Stimulated activated CD8-positive, alpha-beta memory T cell treated with anti-CD3 and anti-CD28 coated beads, Interleukin-15, amount 100 ng/mL, for 24 hours (primary cell): ENCODE measurements at places on chromosomes 2 and 18.

DNA sequence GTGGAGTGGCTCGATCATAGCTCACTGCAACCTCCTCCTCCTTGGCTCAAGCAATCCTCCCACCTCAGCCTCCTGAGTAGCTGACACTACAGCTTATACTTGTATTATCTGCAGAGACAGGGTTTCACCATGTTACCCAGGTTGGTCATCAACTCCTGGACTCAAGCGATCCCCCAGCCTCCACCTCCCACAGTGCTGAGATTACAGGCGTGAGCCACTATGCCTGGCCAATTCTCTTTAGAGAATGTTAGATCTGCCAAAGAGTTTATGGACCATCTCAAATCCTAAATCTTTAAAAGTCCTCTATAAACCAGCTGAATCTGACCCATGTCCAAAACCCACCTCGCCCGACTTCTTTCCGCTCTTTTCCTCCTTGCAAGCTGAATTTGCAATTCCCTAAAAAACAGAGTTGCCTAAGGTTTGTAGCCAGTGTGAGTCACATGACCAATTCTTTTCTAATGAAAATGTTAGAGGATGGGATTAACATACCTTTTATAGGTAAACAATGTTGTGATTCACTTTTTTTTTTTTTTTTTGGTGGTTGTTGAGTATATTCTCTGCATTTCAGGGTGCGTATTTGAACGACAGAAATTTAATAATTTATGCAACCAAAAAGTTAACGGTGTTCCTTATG lies 2.4 kb upstream of the PMAIP1 start:
- no peak for DNase-seq

GRCh38 chr2:31957354-31958139 lies 53.3 kb downstream of the MEMO1 start:
- DNase-seq = no peak

- DNase-seq = no peak
Measured at GRCh38 chr18:3209859-3210569, 9.8 kb downstream of the MYOM1 start.

- no peak for DNase-seq
Measured at GRCh38 chr2:84801811-84802210, 79.1 kb downstream of the TRABD2A start.

DNA sequence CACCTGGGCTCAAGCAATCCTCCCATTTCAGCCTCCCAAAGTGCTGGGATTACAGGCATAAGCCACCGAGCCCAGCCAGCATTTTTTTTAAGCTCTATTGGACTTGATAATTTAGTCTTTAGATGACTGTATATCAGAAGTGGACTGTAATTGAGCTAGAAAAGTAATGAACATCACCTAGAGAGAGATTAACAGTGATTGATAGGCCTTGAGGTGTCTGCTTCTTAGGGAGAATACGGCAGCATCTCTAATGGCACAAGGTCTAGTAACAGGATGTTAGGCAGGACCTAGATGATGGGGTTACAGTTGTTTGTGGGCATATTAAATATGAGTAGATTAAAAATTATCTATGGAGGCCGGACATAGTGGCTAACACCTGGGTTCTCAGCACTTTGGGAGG lies 17.7 kb upstream of the UGGT1 start:
- no peak for DNase-seq

DNA sequence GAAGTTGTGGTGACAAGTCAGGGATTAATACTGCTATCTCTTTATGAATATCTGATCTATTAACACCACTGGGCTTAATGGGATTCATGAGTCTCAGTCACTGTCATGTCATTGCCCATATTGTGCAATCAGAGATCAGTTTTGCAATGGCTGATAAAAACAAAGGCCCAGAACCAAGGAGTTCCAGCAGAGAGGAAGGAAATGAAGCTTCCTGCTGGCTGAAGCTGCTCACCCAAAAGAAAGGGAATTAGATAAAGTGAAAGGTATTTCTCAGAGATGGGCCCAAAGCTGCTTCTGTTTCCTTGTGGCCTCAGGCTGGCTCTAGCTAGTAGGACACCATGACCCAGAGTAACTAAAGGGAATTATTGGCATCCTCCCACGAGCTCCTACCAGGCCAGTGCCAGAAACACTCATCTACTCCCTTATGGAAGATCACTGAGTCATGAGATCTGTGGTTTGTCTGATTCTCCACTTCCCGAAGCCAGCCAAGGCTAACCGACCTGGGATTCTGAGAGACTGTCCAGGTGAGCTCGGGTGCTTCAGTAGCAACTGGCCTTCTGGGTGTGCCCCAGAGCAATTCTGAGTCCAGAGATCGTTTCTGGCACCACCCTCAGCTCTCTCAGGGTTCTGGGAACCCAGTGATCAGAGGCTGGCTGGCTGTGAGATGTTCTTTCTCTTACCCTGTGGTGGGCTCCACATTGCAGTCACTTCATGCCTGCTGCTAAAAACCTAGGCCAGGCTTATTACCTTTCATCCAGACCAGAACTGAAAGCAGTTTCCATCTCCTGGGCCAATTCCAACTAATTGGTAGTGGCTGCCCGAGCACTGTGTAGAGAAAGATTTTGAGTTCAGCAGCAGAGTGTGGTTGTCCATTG lies 129.5 kb upstream of the PELI1 start:
- DNase-seq = no peak

DNA sequence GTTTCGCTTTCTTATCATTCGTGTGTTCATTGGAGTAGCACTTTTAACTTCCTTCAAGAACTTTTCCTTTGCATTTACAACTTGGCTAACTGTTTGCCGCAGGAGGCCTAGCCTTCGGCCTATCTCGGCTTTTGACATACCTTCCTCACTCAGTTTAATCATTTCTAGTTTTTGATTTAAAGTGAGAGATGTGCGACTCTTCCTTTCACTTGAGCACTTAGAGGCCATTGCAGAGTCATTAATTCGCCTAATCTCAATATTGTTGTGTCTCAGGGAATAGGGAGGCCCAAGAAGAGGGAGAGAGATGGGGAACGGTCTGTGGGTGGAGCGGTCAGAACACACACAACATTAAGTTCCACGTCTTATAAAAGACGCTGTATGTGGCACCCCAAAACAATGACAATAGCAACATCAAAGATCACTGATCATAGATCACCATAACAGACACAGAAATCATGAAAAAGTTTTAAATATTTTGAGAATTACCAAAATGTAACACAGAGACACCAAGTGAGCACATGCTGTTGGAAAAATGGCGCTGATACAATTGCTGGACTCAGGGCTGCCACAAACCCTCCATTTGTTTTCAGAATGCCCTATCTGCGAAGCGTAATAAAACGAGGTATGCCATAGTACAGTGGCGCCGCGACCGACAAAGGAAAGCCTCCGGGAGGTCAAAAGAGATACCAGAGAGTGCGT lies 553 bp downstream of the TIGD1 start:
- no peak for DNase-seq

- no peak for DNase-seq
Measured at GRCh38 chr2:15253835-15254286, 307.3 kb downstream of the NBAS start.

DNA sequence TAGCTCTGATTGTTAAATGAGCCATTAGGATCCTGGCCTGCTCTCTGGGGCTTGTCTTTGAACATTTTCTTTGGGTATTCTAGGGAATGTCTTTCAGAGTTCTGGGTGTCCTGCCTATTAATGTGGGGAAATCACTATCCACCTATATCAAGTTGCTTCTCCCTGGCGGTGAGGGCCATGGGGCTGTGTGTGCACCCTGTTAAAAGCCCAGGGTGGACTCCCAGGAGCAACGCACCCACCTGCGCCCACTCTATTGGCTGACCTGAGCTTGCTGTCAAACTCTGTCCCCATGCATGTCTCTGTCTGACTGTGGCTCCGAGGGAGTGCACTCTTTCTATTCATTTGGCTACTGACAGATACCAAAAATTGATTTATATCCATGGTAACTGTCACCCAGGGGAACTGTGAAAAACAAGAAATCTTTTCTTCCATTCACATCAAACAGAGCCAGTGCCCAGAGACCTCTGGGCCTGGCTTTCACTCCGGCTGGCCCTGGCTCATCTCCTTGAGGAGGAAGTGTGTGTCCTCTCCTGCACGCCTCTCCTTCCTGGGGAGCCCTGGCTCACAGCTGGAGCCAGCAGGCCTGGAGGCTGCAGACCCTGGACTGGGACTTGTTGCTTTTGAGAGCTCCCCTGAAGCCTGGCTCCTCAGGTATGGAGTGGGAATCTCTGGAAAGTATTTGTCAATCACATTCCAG lies 10.5 kb upstream of the TOGARAM2 start:
- no peak for DNase-seq

DNA sequence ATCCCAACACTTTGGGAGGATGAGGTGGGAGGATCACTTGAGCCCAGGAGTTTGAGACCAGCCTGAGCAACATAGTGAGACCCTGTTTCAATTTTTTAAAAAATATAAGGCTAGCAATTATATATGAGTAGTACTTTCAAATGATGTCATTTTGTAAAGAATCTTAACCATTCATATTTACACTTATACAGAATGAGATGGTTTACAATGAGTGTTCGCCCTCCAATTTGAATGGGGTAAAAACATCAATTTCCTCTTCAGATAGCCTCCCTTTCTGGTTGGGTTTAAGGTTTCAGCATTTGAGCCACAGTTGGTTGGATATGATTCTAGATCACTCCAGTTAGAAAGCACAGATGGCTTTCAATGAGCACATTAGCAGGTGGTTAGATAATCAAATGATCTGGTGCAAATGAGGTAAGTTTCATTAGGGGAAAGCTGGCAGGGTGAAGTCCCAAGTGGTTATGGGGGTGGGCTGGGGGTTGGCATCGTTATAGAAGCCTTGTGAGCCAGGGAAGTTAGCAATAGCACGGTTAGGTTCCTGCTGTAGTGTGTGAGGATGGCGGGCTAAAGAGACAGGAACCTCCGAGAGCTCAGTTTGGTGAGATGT lies 63.9 kb downstream of the TRPM8 start:
- no peak for DNase-seq

DNA sequence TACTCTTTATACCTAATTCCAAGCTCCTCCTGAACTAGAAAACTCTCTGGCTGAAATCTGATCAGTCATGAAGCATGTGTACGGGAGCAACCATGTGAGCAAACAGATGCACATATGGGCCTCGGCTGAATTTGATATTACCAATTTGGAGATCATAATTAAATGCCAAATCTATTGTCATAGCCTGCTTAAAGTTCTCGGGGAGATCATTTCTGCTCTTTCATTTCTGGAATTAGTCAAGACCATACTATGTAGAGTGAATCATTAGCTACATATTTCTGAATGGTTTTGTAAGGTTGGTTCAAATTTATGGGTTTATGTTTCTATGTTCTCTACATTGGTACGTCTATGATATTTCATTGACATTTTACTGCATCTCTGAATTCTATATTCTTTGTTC lies 205.5 kb downstream of the UBE2E3 start:
- no peak for DNase-seq

DNA sequence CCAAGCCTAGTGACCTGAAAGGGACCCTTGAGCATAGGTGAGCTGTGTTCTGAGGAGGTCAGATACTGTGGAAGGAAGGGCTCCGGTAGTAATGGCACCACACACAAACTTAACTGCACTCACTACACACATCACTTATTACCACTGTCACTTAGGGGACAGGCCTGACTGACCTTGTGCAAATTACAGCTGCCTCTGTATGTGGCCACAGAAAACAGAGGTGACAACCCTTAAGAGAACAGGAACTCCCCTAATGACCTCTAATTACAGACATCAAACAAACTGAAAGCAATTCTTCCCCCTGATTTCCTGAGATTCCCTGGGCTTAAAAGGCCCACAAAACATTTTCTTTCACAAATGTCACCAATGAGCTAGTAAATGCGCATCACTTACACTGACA lies 360.6 kb downstream of the RND3 start:
- no peak for DNase-seq

DNA sequence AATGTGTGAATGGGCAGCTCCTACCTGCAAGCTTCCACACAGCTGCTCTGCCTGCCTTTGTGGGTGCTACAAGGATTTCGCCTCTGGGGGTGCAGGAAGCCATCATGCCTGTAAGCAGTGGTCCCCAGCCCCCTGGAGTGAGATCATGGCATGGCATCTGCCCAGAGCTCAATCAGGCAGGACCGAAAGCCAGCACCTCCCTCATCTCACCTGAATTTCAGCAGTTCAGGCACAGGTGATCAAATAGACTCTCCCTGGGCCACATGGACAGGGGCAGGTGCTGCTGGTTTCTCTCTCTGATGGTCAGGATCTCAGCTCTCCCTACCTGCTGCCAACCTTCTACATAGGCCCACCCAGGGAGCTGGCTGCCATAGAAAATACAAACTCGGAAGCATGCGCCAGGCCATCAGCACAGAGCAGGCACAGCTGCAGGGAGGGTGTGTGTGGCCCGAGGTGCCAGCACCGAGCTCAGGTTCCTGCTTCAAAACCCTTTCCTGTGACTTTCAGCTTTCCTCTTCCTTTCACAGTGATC lies 133.2 kb upstream of the ID2 start:
- DNase-seq = no peak

DNA sequence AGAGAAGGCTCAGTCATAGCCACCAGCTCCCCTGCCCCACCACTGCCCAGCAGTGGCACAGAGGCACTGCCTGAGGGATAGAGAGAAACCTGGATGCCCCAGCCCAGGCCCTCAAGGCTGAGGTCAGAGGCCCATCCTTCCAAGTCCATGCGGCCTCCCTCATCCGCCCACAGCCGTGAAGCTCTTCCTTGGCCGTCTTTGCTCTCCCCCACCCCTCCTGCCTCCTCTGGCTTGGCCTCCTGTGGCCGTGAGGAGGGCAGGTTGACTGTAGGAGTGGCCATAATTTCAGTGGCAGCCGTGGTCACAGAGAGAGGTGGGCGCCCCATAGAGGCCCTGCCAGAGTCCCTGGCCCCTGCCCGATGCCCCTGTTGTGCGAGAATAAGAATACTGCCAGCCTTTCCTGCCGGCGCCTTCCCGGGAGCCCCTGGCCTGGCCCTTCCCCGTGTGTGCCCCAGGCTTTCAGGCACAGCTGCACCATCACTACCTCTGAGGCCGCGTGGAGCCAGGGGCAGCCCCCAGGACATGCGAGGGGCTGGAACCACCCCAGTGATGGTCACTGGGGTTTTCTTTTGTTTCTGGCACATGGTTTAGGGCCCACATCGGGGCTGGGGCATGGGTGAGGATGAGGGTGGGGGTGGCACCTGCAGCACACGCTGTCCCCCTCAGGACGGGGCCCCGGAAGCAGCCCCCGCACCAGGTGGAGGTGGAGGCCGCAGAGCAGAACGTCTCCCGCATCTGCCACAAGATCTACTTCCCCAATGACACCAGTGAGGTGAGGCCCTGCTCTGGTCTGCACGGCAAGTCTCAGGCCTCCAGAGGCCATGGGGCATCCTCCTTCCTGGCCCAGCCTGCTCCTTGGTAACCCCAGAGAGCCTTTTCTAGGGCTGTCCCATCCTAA lies 13.1 kb upstream of the GPR17 start:
- DNase-seq = no peak

GRCh38 chr2:50863856-50864255 lies 168.1 kb downstream of the NRXN1 start:
- no peak for DNase-seq

- DNase-seq = no peak
Measured at GRCh38 chr2:240363746-240364581, 71.5 kb upstream of the GPC1 start.

- no peak for DNase-seq
Measured at GRCh38 chr2:98454073-98454472, 9.4 kb downstream of the INPP4A start.

GRCh38 chr2:232527905-232528470 lies 2.0 kb downstream of the CHRND start:
- DNase-seq = no peak
